Smooth muscle cell of the coronary artery (primary cell): ENCODE measurements at places on chromosomes 7 and 10. TPM values are rescaled to one million over a fixed set of nuclear protein-coding genes. Genes with fewer than 3 reads are reported as not detected.

The CYP26C1 gene
- 0.23 TPM in 1 of 2 replicates, not detected in the other for total RNA-seq

The HOXA4 gene
- total RNA-seq = not detected in 2 replicates

The PTF1A gene
- total RNA-seq = not detected in 2 replicates

The CDNF gene
- 0.35 and 0.83 TPM in 2 replicates for total RNA-seq

The TAS2R3 gene
- total RNA-seq = 0.68 and 1.8 TPM in 2 replicates

The RAB19 gene
- not detected in 2 replicates for total RNA-seq

The CPA4 gene
- 52.9 and 72.7 TPM in 2 replicates for total RNA-seq
